ENCODE measurements at places on chromosomes 4 and X. TPM values are rescaled to one million over a fixed set of nuclear protein-coding genes. Genes with fewer than 3 reads are reported as not detected.
A peak's percentile ranks its signal among the peaks of the same experiment; 100 is the strongest.

The SMIM10L2A gene
- 0.66 TPM for total RNA-seq

The HMGN5 gene
- 1.7 TPM for total RNA-seq

The ELK1 gene
- 14.4 TPM for total RNA-seq

The PGRMC1 gene
- 201 TPM for total RNA-seq

The FOXR2 gene
- not detected for total RNA-seq

DNA sequence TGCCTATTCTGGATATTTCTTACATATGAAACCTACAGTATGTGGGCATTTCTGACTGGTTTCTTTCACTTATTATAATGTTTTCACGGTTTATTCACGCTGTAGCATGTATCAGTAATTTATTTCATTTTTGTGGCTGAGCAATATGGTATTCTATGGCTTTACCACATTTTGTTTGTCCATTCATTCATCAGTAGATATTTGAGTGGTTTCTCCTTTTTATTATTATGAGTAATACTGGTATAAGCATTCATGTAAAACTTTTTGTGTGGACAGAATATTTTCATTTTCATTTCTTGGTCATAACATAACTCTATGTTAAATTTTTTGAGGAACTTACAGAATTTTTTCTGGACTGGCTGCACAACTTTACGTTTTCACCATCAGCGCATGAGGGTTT lies 122.7 kb upstream of the PABPC5 start:
- DNase-seq = no peak

- no peak for DNase-seq
These were observed 1477.4 kb downstream of the ARAP2 start for GRCh38 chr4:34766935-34767334.

DNA sequence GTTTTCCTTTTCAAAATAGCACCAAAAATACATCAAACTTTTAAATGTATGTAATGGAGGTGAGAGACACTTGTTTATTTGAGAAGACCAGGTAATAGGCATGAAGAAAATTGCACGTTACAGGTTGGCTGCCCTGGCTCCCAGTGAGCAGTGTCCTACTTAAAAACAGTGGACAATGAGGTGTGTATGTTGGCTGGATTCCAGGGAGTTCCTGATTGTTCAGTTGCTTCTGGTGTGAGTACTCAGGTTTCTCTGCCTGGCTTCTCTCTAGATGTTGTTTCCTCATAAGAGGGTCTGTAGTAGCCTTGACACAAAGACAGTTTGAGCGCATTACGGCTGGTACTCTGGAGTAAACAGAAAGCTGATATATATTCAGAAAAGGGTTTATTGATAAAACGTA lies 29.4 kb downstream of the SNX25 start:
- no peak for DNase-seq

GRCh38 chr4:114287079-114287696 lies 307.7 kb upstream of the ARSJ start:
- DNase-seq = no peak

GRCh38 chr4:185774845-185775680 lies 36.9 kb downstream of the SORBS2 start:
- DNase-seq = peak; percentile 94
